Sigmoid colon (tissue), 7 donors: ENCODE measurements at places on chromosomes 5 and 9. TPM values are rescaled to one million over a fixed set of nuclear protein-coding genes. Genes with fewer than 3 reads are reported as not detected.

- DNase-seq: no peak
These were observed 23.2 kb downstream of the STK10 start for GRCh38 chr5:172164769-172165212.

- no peak for DNase-seq
These were observed 186.1 kb upstream of the PRLR start for GRCh38 chr5:35416217-35416988.

- peak; percentile 75 for DNase-seq
These were observed 47.5 kb downstream of the SLC22A5 start for GRCh38 chr5:132417010-132417439.

DNA sequence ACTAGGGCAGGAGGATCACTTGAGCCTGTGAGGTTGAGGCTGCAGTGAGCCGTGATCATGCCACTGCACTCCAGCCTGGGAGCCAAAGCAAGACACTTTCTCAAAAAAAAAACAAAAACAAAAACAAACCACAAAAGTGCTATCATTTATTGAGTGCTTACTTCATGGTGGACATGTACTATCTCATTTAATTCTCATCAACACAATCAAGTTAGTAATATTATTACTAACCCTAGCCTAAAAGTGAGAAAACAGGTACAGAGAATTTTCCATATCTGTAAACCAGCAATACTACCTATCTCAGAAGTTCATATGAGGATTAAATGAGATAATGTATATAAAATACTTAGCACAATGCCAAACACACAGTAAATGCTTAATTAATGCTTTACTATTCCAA lies 85.8 kb downstream of the MAPKAP1 start:
- no peak for DNase-seq

GRCh38 chr5:143174714-143175398 lies 228.6 kb downstream of the NR3C1 start:
- no peak for DNase-seq

- no peak for DNase-seq
These were observed 44.8 kb downstream of the LURAP1L start for GRCh38 chr9:12819436-12820185.

DNA sequence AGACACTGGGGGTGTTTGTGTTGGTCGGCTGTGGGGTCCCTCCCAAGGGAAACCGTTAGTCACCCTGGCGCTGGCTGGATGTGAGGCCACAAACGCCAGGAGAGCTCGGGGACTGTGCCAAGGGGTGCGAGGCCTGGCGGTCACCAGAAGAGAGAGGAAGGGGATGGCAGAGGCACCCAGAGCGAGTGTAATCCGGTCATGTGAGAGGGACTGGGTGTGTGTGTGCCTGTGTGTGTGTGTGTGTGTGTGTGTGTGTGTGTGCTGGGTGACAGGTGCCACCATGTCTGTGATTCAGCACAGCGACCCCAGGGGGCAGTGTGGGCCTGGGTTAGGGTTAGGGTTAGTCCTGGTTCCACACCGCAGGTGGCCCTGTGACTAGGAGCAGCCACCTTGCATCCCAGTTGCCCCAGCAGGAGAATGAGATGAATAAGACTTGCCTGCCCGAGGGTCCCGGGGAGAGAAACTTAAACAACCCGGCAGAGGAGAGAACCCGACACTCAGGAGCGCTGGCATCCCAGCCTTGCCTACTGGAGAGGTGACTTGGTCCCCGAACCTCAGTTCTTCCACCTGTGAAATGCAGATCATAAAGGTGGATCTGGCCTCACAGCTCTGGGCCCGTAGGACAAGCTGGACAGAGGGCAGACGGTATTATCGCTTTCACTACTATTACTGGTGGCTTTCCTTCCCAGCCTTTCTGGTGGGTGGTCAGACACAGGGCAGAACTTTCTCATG lies 1.4 kb upstream of the ADAMTSL2 start:
- DNase-seq: peak; percentile 83

DNA sequence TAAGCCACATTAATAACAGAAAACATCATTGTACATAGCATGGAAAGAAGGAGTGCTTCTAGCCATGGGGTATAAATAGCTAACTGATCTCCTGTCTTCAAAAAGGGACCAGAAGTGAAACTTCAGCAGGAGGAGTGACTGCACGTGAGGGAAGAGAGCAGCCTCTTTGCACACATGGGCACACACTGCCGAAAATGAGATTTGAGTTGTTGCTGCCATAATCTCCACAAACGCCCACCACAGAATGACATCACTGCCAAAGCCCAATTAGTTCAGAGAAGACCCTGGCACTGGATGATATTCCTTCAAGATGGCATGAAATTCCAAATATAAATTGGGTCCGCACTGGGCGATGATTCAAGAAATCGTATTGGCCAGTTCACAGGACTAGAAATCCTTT lies 238.9 kb upstream of the NR4A3 start:
- DNase-seq: no peak

DNA sequence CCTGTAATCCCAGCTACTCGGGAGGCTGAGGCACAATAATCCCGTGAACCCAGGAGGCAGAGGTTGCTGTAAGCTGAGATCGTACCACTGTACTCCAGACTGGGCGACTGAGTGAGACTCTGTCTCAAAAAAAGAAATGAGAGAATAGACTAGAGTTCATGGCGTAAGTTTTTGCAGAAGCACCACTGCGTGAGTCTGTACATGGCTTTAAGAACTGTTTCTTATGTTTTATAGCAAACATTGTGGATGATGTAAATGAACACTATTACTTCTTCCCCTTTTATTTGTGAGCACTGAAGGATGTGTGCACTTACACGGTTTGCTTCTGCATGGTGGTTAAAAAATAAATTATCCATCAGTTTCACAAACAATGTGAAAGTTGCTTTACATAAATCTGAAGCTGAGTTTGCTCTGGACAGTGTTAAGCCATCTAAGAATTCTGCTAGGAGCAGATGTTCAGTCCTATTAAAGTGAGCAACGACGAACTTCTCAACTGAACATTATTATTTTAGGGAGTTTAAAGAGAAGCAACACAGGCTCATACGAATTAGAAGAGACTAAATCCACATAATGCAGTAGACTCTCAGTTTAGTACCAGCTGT lies 52.5 kb downstream of the ZFAND5 start:
- DNase-seq: no peak

DNA sequence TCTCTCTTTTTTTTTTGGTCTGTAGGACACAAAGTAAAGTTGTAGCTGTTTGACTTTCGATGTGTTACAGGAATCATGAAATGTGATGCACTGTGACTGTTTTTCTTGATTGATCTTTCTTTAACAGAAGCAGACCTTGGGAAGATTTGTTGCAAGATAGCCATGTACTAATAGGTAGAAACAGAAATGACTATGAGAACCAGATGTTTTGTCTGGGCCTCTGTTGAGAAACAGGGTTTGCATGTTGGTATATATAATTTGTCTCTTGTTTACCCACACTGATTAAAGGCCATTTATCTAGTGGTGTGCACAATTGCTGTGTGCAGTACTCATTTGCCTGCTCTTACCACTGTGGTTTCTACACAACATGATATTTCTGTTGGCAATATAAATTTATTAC lies 125.1 kb downstream of the HACD4 start:
- no peak for DNase-seq

The PCDHB8 gene
- 0.19 TPM for polyA plus RNA-seq

The GDNF gene
- 0.63 TPM for polyA plus RNA-seq

The PCDHGA1 gene
- polyA plus RNA-seq: not detected
